ENCODE measurements at places on chromosomes 12 and 14.

DNA sequence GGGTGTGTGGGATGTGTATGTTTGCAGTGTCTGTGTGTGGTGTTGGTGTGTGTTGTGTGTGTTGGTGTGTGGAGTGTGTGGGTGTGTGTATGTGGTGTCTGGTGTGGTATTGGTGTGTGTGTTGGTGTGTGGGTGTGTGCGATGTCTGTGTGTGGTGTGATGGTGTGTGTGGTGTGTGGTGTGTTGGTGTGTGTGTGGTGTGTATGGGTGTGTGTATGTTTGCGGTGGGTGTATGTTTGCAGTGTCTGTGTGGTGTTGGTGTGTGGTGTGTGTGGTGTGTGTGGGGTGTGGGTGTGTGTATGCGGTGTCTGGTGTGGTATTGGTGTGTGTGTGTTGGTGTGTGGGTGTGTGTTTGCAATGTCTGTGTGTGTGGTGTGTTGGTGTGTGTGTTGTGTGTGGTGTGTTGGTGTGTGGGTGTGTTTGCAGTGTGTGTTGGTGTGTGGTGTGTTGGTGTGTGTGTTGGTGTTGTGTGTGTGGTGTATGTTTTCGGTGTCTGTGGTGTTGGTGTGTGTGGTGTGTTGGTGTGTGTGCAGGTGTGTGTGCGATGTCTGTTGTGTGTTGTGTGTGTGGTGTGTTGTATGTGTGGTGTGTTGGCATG, 15.7 kb downstream of the MLXIP start:
- no peak for DNase-seq

DNA sequence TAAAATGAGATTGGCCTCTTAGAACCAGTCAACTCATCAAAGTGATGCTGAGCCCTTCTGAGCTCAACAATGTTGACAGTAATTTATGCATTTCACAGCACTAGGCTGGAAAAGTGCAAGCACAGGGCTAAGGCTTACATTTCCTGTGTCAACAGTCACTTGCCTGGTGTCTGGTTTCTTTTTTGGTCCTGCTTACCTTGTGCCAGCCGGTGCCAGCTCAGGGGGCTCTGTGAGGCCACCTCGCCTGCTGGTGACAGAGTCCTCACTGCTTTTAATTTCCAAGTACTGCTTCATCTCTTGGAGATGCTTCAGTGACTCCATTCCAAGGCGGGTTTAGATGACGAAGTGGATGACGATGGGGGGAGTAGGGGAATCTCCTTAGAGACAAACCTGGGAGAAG, 53.1 kb upstream of the KCNA1 start:
- DNase-seq = no peak

DNA sequence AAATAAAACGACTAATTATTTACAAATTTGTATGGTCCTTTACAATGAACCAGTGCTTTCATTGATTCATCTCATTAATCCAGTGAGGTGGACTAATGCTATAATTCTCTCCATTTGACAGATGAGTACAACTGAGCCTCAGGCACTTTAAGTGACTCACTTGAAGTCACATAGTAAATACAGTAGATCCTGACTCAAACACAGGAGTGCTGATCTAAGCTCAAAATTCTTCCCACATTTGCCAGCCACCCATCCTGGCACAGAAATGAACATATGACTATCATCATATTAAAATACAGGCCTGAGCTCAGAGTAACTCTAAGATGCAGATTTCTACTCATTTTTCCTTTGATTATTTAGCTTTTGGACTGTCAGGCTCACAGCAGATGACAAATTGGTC, 30.6 kb downstream of the SLC16A7 start:
- no peak for DNase-seq

- DNase-seq = peak; percentile 71
Observed at GRCh38 chr12:75334384-75335030, at the start of gene GLIPR1L1. Gene GLIPR1L1 (plus strand): TSS chr12:75334670. CDS start chr12:75334729, 59 bp downstream.

- DNase-seq = no peak
Observed at GRCh38 chr12:51090705-51091229, 7.4 kb upstream of the CSRNP2 start.

GRCh38 chr14:23143911-23144310, 24.9 kb upstream of the CEBPE start:
- DNase-seq = no peak

GRCh38 chr12:92786045-92786444, 83.3 kb downstream of the PLEKHG7 start:
- no peak for DNase-seq

DNA sequence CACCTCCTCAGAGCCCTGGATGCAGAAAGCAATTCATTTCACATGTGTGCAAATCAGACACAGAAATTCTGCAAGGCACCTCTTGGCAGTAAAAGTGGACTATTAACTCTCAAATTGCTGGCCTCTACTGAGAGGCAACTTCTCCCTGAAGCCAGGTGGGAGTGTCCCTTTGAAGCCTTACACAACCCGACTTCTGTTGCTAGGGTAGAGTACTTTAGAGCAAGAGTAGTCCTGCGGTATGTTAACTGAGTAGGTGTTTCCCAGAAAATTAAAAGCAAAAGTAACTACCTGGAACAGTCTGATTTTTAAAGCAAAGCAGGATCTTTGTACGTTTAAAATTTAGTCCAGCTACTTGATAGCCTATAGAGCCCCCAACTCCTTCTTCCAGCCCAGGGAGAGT, 483.4 kb downstream of the DIO2 start:
- no peak for DNase-seq

DNA sequence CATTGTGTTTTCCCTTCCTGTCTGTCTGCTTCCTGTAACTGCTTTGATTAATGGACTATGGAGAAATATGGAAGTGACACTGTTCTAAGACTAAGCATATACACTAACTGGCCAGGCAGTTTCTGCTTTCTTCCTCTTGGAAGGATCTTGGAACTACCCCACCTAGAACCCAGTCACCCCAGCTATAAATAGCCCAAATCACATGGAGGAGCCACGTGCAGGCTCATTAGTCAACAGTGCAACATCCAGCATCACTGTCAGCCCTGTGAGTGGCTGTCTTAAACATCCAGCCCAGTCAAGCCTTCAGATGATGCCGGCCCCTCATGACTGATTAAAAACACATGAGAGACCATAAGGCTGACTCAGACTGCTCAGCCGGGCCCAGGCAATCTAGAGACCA, 39.2 kb downstream of the BCAT1 start:
- no peak for DNase-seq

- DNase-seq = no peak
Observed at GRCh38 chr14:103155826-103156394, 32.6 kb downstream of the TNFAIP2 start.

GRCh38 chr12:49982246-49983087, 9.7 kb downstream of the AQP6 start:
- DNase-seq = peak; percentile 31

DNA sequence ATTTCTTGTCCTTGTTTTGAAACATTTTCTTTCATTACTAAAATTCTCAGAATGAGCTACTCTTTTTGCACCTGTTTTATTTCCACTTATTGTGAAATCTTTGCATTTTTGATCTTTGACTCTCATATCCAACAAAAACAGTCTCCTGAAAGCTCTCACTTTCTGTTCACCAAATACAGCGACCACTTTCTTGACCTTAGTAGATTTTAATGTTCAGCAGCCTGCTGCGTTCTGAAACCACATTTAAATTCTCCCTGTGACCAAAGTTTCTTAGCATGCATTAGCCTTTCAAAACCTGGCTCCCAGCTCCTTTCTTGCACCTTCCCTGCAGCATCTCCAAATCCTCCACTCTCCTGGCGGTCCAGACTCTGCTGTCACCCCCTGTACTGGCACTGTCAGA, 404.4 kb upstream of the PDE3A start:
- no peak for DNase-seq

DNA sequence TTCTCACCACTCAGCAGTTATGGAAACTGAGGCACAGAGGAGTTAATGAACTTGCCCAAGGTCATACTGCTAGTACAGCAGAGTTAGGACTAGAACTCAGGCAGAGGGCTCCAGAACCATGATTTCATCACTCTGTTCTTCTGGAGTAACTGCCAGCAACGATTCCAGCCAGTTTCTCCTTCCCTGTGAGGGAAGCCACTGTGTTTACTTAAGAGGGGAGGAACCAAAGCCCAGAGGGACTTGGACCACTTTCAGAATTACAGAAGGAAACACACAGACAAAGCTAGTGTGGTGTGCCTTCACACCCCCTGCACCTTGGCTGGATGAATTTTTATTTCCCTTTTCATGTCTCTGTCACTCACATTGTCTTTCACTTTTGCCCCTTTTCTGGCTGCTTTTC, 398.2 kb downstream of the DPF3 start:
- DNase-seq = no peak

DNA sequence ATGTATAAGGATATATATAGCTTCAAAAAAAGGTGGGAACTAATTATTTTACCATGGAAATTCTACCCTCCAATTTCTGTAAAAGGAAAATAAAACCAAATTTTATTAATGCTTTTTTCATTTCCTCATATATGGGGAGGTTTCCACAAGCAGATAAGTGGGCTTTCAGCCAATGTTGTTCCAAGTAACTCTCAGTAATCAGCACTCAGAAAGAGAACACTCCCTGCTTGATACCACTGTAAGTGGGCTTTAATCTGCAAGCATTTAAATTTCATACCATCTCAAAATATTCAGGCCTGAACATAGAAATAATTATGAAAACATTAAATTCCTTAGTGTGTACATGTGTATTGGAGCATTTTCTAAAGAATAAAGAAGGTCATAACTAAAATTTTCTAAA, 827.6 kb downstream of the C12orf50 start:
- DNase-seq = no peak

GRCh38 chr14:60094306-60094897, 2.7 kb downstream of the PCNX4 start:
- DNase-seq = no peak

- DNase-seq = no peak
Observed at GRCh38 chr12:14514154-14514842, 53.4 kb downstream of the PLBD1 start.

GRCh38 chr12:115528466-115528865, 749.0 kb downstream of the MED13L start:
- no peak for DNase-seq

GRCh38 chr14:71590131-71590530, 342.1 kb upstream of the RGS6 start:
- DNase-seq = no peak

- peak; percentile 51 for DNase-seq
Observed at GRCh38 chr14:51653079-51653774, 1.5 kb downstream of the FRMD6 start.

DNA sequence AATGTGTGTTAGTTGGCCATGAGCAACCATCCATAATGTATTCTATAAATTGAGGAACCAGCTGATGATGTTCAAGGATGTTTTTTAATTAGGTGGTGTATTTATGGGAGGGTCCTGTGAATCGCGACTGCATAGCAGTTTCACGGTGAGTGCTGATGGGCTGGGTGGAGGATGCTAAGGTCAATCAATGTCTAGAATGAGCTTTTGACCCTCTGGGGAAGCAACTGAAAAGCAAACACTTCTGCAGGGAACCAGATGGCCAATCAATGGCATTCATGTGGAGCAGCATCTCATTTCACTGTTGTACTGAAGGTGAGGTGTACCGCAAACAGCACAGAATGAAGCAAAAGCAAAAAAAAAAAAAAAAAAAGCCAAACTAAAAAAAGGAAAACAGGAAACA, 676.1 kb upstream of the TMEM132C start:
- no peak for DNase-seq
